ENCODE measurements at places on chromosomes 12 and 14.

DNA sequence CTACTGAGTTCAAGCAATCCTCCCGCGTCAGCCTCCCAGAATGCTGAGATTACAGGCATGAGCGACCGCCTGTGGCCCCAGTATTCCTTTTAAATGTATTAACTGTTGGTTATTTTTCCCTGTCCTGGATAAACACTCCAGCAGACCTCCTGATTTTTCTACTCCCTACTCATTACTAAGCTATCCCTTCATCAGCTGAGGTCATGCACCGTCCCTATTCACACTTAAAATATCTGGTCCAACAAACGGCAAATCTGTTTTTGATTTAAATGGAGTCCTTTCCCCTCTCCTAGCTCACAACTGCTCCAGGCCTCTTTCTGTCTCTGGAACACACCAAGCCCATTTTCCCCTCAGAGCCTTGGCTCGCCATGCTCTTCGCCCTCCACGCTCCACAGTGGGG, 1003.3 kb upstream of the TMEM132C start:
- no peak for DNase-seq

GRCh38 chr14:74886001-74886400, 4.3 kb downstream of the DLST start:
- no peak for DNase-seq

GRCh38 chr12:80622271-80622670, 85.2 kb upstream of the MYF6 start:
- DNase-seq = no peak

DNA sequence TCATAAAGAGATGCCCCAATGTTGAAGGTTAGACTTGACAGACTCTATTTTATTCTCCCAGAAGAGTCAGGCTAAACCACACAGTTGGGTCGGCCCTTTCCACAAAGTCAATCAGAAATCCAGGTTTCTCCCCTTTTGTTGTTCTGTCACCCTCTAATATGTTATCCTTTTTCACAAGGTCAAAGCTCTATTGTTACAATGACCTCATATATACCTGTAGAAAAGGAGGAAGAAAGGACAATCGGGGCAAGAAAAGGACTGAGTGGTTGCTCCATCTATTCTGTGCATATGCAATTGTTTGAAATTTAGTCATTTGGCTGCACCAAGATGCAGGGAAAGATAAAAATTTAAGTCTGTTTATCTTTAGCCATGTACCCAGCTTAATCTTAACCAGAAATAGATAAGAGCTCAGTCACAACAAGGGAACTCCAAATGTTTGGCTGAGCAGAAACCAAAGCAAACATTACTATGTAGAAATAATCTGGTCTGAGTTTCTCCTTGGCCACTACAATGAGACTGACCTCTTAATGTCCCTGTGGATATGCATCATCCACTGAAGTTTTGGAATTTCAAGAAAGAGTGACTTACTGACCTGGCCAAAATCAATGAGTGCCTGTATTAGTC, 503.7 kb downstream of the GALC start:
- DNase-seq = no peak

DNA sequence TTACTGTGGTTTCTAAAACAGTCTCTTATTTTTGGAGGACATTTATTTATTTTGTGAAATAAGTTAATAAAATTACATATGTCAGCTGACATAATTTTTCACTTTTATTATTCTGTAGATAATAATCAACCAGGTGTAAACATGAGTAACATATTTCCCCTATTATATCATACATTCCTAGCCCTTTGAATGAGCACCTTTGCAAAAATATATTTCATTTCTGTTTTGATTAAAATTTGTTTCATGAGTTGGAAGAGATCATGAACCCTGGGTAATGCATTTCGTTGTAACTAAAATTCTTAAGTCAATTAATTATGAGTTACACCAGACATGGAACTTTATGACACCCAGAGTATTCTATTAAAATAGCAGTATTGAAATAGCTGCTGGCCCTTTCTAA, 56.3 kb downstream of the SLC16A7 start:
- no peak for DNase-seq

DNA sequence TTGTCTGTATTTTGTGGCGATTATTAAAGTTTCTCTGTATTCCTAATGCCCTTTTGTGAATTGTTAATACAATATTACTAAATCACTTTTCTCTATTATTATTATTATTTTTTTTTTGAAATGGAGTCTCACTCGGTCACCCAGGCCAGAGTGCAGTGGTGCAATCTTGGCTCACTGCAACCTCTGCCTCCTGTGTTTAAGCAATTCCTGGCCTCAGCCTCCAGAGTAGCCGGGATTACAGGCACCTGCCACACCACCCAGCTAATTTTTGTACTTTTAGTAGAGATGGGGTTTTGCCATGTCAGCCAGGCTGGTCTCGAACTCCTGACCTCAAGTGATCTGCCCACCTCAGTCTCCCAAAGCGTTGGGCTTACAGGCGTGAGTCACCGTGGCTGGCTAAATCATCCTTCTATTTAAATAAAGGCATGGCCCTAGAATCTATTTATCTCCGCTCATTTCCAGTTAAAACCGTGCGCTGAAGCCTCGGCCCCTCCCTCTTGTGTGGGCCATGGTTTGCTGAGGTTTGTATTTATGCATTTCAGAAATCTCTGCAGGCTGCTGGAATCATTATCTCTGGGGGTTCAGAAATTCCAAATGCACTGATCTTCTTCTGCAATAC, 1136.4 kb upstream of the TMEM132C start:
- no peak for DNase-seq

GRCh38 chr12:70648831-70649230, 11.6 kb upstream of the PTPRB start:
- DNase-seq = no peak

- DNase-seq = no peak
These were observed 176.1 kb downstream of the DAD1 start for GRCh38 chr14:22412926-22413411.

- DNase-seq = peak; percentile 8
These were observed 44.0 kb downstream of the ARMH4 start for GRCh38 chr14:58107947-58108552.

GRCh38 chr12:102675672-102676071, 195.3 kb upstream of the IGF1 start:
- DNase-seq = no peak

- no peak for DNase-seq
These were observed 13.0 kb downstream of the WASHC4 start for GRCh38 chr12:105120551-105120950.

DNA sequence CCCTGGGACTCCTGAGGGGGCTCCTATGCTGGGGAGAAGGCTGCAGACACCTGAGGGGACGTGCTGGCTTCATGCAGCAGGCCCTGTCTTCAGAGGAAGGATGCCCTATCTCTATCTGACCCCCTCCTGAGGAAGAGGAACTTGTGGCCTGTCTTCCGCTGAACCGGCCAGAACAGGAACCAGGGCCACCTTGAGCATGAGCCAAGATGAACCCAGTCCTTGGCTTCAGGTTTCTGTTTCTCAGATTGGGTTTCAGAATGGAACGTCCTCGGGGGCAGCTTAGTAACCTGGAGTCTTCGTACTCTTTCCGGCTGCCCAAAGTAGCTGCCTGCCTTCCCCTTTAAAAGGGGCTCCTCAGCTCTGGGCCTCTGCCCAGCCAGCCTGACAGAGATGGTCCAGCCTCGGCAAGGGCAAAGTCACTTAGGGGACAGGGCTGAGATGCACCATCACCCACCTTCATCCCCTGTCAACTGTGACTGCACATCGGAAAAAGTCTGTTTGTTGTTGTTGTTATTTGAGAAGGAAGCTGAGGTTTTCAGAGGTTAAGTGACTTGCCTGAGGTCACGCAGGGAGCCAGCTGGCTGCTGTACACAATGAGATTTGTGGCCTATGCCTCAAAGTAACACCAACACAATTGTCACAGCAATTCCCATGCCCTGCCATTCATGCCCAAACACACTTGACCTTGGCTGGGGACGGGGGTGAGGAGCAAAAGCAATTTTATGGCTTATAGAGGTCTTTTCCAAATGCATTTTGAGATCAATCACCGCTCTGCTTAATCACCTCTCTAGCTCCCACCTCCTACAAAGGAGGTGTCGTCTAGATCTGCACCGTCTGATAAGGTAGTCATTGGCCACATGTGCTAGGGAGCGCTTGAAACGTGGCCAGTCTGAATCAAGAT, 13.4 kb downstream of the ASB2 start:
- peak; percentile 46 for DNase-seq

DNA sequence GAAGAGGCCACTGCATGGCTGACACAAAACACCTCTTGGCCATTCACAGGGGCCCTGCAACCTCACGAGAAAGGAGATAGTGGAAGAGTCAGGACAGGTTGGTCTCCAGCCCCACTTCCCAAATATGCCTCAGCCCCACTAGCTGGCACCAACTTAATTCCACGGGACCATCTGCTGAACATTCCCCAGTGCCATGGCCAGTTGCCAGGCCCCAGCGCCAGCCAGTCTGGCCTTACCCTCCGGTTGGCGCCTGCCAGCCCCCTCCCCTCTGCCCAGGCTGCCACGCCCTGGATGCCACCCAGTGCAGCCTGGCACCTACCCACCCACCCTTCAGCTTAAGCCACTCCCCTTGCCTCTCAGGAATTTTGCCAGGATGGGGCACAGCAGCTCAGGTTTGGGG, 21.2 kb upstream of the HSPB8 start:
- no peak for DNase-seq

- no peak for DNase-seq
These were observed 123.8 kb downstream of the GRIP1 start for GRCh38 chr12:66555113-66555512.

DNA sequence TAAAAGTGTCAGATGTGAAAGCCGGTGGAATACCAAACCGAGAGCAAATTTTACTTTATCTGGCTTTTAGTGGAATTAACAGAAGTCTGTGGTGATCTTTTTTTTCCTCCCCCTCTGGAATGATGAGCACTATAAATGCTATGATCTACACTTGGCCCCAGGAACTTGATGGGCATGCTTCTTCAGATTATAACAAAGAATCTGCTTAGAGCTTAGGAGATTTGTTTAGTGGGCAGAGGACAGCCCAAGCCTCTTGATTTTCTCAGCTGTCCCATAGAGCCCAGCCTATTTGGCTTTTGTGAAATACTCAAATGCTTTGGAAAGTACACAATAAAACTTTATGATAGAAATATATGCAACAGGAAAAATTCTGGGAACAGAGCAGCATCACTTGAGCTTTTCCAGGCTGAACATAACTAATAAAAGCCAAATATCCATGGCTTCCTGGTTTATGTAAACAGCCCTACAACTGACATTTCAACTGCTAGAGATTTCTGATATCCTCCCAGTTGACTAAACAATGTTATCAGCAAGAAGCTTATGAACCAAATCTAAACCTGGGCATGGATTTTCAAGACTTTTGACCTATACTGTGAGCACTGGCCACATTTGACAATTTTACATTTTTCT, 149.6 kb downstream of the PLXNC1 start:
- no peak for DNase-seq

GRCh38 chr12:69835081-69835480, 10.1 kb downstream of the MYRFL start:
- no peak for DNase-seq

DNA sequence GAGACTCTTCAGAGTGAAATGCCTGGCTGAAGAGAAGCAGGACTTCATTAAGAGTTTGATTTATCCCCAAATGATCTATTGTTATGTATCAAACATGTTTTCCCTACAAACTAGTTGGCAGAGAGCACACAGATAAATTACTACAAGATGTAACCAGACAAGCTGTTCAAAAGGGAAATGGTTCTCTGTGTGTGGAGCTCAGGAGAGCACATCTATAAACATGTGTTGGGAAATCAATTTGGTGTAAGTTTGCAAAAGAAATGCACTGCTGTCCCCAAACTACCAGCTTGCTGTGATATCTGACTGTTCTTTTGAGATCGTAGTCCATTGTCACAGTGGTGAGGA, 159.2 kb downstream of the PAH start:
- DNase-seq = no peak

- DNase-seq = no peak
These were observed 501.0 kb downstream of the RERGL start for GRCh38 chr12:17588968-17589367.

GRCh38 chr14:81776531-81776930, 242.9 kb upstream of the SEL1L start:
- DNase-seq = no peak

DNA sequence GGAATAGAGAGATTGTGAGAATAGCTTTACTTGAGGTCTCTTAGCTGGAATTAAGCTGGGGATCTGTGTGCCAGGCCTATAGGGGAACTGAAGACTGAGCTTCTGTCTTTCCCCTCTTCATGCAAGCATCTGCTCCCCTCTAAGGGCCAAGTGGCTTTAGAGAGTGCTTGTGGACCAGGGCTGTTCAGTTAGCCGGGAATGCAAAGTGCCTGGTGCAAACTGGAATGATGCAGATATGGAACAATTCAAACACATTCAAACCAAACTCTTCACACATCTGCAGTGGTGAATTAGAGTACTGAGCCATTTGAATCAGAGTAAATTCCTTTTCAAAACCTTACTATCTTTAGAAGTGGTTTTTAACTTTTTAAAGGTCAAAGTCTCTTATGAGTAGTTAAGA, 99.0 kb downstream of the LIN7A start:
- DNase-seq = no peak

GRCh38 chr12:79381248-79382208, 309.2 kb downstream of the PAWR start:
- no peak for DNase-seq

- DNase-seq = no peak
These were observed 457.2 kb downstream of the TMTC2 start for GRCh38 chr12:83143950-83144349.

- no peak for DNase-seq
These were observed 23.6 kb downstream of the OR11H4 start for GRCh38 chr14:20262642-20263128.

DNA sequence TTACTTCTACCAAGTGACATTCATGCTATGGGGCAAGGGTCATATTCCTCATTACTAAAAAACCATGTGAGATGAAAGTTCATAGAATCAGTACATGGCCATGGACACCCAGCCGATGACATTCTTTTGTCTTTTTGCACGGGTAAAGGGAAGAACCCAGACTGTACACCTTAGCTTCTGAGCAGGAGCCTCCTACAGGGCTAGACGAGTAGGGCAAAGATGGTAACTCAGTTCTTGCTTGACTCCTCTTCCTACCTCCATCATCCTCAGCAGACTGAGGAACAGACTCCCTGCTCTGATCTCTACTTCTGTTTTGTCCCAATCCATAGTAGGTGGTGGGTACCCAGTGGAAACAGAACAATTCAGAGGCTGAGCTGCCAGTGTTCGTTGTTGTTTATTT, 281.3 kb downstream of the NPAS3 start:
- DNase-seq = no peak

DNA sequence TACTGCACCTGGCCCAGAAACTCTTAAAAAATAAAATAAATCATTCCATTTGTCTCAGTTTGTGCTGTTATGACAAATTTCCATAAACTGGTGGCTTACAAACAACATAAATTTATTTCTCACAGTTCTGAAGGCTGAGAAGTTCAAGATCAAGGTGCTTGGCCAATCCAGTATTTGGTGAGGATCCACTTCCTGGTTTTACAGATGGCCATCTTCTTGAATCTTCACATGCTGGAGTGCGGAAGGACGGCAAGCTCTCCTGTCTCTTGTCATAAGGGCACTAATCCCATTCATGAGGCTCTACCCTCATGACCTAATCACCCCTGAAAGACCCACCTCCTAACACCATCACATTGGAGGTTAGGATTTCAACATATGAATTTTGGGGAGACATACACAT, 29.9 kb upstream of the MYBPC1 start:
- no peak for DNase-seq
